ENCODE measurements at places on chromosomes 7 and 10.

DNA sequence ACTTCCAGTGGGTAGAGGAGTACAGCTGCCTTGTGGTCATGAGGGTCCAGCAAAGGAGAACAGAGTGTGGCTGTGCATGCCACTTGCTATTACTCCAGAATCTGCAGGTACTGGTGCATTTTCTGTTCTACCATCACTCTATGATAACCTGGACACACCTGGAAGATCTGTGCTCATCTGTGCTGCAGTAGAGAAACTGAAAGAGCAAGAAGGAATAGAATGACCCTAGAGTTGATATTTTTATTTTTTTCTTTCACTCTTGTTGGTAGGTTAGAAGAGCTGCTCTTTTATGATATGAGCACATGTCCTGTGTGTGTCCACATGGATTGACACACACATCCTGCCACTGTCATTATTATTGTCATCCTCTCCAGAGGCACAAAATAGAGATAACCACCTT, 48.3 kb upstream of the MTURN start:
- DNase-seq, result no peak

- peak; percentile 8 for DNase-seq
These were observed 88.7 kb upstream of the MYL10 start for GRCh38 chr7:101717628-101718357.

GRCh38 chr7:64099656-64100531, 54.7 kb downstream of the ZNF727 start:
- no peak for DNase-seq

GRCh38 chr10:96995851-96996250, 163.8 kb downstream of the LCOR start:
- DNase-seq, result no peak

DNA sequence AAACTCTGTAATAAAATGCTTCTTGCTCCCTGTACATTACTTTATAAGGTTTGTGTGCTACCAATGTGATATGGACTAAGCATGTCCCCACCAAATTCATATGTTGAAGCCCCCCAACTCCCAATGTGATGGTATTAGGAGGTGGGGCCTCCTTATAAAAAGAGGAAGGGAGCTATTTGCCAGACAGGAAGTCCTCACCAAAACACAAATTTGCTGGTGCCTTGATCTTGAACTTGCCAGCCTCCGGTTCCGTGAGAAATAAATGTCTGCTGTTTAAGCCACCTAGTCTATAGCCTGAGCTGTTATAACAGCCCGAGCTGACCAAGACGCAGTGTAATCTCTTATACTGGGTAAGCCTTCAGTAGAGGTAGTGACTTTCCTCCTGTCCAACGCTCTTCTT, 114.5 kb downstream of the INHBA start:
- DNase-seq, result no peak

DNA sequence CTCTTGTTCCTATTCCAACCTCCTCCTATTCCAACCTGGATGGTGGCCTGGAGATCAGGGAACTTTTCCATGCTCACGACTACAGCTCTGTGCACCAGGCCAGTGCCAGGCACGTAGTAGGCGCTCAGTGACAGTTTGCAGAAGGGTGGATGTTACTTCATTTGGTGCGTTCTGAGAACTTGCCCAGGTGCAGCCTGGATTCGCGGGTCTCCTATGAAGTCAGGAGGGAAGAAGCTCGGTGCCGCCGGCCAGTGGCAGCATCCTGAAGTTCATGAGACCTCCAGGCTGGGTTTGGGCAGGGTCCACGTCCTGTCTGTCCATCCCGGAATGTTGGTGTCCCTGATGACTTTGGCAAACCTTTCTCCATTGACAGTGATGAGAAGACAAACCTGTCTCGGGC, 21.3 kb downstream of the LHPP start:
- no peak for DNase-seq

GRCh38 chr10:7192831-7193361, 217.9 kb downstream of the SFMBT2 start:
- DNase-seq, result no peak

DNA sequence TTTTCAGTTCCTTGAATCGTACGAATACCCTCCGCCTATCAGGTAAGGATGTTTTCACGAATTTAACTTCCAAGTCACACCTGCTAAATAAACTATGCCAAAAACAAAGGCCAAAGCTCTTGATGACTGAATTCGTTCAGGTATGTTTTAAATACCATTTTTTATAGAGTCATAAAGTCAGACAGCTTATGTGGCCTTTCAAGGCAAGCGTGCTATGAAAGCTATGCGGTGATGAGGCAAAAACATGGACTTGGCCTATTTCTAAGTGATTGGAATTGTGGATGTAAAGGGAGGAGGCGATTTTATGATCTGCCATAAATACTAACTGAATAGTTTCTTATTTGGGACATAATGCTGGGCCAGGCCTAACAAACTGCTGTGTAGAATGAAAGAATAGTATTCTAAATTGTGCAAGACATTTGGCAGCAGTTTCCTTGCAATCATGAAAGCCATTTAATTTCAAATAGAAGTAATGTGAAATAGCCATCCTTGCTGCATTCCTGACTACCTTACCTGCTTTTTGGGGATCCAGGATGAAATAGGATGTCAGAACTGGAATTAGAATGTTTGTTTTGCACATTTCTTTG, 14.0 kb downstream of the SLC39A12 start:
- DNase-seq, result no peak

DNA sequence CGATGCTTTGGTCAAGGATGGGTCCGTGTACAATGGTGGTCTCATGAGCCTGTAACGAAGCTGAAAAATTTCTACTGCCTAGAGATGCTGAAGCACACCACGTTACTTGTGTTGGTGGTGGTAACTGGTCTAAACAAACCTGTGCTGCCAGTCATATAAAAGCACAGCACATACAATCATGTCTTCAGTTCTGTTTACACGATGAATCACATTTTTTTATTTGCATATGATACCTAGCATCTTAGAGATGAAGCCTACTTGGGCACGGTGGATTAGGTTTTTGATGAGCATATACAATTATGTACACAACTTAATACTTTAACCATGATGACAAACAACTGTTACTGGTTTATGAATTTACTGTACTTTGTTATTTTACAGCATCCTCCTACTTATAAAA, 201.0 kb downstream of the ZMYND11 start:
- DNase-seq, result no peak

DNA sequence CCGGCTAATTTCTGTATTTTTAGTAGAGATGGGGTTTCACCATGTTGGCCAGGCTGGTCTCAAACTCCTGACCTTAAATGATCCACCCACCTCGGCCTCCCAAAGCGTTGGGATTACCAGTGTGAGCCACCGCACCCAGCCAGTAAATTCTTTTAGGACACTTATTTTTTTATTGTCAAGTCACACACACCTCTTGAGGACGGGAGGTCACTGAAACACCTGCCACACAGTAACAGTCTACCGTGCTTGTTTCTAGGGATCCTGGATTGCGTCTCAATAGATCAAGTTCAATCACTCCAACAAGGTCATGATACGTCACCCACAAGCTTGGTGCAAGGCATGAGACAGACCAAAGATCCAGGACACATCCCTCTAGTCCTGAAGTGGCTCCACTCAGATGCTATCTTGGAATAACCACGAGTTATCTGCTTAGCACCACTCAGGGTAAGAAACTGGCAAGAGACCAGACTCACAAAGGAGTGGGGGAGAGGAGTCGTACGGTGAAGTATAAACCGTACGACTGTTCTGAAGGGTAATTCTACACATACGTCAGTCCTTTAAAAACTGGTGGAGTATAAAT, 58.9 kb upstream of the NCAPG2 start:
- DNase-seq, result no peak

GRCh38 chr10:102918817-102919245, 737 bp downstream of the CNNM2 start:
- DNase-seq, result no peak

- DNase-seq, result no peak
These were observed 20.0 kb upstream of the GPR146 start for GRCh38 chr7:1024331-1024841.

DNA sequence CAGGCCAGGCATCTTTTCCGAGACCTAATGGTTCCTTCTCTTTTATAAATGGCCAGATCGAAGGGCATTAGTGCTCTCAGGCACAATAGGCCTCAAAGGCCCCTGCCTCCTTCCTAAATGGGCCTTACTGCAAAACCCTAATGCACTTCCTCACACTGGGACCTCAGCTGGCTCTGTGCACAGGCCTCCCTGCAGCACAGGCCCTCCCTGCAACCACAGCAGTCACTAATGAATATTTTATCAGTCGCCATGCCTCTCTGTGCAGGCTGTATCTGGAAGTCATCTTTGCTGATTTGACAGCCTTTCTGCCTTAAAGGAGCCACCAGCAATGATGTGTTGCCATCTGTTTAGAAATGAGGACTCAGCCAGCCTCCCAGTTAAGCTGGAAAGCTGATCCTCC, 54.9 kb upstream of the SDK1 start:
- peak; percentile 86 for DNase-seq

DNA sequence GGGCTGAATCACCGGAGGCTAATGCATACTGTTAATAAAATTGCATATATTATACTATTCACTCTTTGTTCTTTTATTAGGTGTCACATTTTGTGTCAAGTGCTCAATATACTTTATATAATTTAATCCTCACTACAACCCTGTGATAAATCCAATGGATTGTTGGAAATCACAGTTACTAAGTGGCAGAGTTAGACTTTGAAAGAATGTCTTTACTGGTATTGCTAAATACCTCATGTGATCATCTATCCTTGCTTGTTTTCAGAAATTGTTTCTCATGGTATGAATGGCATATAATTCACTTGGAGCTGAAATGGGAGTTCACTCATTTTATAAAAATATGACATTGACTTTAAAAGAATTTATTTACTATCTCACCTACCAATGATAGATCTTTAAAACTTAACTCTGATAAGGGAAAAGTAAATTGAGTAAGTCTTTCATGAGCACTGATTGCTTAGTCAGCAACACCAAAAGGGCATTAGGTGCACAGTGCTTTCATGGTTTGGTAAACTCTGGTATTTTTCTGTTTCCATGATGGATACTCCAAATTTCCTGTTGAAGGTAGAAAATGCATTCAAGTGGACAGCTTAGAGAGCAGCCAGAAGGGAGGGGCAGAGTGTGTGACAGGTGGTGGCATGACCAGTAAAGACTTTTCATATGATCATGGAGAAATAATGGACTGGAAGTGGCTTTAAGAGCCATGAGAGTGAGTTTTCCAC, 22.6 kb downstream of the ENKUR start:
- DNase-seq, result no peak

DNA sequence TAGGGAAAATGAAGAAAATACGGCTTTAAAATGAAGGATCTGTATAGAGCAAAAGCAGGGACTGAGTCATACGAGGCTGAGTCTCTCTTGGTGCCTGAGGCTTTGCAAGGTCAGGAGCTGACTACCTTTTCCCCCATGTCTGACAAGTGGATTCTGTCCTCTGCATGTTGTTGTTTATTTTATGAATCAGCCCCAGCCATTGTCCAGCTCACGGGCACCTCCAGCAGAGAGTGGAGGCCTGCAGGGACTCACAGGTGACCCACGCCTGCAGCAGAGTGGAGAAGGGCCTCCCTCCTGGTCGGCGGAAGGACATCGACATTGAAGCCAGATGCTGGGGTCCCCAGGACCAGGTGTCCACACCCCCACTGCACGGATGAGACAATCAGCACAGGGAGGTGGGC, 233.9 kb downstream of the WDR37 start:
- DNase-seq, result no peak

- no peak for DNase-seq
These were observed 266.6 kb downstream of the POLR1F start for GRCh38 chr7:19442016-19442785.

DNA sequence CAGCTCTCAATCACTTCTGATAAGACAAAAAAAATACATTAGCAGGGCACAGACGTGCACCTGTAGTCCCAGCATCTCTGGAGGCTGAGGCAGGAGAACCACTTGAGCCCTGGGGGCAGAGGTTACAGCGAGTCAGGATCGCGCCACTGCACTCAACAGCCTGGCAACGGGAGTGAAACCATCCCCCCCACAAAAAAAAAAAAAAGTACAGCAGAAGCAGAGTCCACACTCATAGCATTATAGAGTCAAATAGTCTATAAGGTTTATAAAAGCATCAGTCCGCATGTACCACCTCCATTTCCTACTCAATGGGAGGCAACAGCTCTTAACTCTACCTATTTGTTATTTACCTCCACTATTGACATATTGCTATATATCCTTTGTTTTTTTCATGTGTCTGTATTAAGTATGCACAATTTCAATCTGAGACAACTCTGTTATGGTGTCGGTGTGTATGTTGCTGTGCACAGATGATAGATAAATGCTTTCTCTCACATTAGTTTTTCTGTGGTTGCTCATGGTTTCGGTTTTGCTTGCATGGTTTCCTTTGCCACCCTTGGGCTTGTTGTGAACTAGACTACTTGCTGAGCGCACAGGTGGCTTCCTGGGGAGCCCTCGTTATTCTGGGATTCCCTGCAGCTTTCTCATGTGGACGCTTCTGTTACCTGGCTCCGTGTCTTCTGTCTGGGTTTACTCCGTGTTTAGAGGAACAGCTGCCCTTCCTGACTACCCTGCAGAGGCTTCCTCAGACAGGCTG, 40.4 kb downstream of the PROSER2 start:
- DNase-seq, result no peak

GRCh38 chr10:47318706-47319105, 3.5 kb upstream of the GDF2 start:
- no peak for DNase-seq

DNA sequence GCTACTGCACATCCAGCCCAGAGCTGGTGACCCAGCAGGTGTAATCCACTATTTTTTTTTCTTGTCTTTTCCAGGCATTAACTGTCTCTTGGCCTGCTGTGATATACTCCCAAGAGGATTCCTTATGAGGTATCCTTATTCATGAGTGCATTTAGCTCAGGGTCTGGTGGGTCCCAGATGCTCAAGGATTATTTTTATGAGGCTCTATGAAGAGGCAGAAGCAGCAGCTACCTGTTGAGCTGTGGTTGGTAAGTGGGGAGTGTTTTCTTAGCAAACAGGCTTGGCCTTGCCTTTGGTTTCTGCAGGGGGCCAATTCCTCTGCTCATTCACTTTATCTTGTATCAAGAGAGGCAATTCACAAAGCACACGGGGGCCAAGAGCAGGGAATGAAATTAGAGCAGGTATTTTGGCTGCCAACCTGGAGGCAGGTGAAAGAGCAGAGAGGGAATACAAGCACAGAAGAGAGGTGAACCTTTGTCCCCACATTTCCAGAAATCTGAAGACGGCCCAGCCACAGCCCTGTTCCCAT, 221.6 kb downstream of the TMEM178B start:
- DNase-seq, result peak; percentile 85

DNA sequence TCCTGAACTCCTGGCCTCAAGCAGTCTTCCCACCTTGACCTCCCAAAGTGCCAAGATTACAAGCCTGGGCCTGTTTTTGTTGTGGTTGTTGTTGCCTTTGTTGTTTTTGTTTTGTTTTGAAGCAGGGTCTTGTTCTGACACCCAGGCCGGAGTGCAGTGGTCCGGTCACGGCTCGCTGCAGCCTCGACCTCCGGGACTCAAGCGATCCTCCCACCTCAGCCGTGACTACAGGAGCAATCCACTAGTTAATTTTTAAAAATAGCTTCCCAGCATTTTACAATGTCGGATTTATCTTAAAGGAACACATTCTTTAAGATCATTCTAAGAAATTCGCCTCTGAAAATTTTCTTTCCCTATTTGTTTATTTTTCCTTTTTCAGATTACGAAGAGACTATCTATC, 27.7 kb upstream of the AP5Z1 start:
- DNase-seq, result no peak

All from NCI-H524 treated with DMSO at 0.1 percent for 48 hours (cell line).